AG08395 (cell line): ENCODE measurements at places on chromosomes 2 and 18.
A peak's percentile ranks its signal among the peaks of the same experiment; 100 is the strongest.

- no peak for DNase-seq
Measured at GRCh38 chr2:157813467-157813866, 62.7 kb downstream of the ACVR1 start.

- DNase-seq, result no peak
Measured at GRCh38 chr2:96702098-96702785, 37.6 kb downstream of the LMAN2L start.

DNA sequence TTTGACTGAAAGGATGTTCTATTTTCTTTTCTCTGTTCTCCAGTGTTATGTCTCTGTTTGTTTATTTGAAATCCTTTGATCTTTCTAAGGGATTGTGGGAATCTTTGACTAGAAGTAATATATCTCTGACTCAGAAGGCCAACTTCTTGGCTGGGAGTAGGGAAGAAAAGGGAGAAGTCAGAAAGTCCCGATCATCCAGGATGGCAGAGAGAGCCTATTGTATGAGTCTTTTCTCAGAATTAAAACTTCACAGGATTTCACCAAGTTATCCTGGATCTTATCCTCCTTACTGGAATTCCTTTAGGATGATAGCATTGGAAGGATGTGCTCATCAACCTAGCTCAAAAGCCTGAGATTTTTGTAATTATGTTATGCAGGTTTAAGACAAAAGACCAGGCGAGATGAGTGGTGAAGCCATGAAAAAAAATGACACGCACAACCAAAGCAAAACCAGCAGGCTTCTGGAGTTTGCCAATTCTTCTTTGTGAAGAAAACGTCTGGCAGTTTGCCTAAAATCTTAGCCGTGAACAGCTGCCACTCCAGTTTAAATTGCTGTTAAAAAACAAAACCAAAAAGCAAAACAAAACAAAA is 383.6 kb upstream of the SMIM21 start:
- DNase-seq, result peak; percentile 49

DNA sequence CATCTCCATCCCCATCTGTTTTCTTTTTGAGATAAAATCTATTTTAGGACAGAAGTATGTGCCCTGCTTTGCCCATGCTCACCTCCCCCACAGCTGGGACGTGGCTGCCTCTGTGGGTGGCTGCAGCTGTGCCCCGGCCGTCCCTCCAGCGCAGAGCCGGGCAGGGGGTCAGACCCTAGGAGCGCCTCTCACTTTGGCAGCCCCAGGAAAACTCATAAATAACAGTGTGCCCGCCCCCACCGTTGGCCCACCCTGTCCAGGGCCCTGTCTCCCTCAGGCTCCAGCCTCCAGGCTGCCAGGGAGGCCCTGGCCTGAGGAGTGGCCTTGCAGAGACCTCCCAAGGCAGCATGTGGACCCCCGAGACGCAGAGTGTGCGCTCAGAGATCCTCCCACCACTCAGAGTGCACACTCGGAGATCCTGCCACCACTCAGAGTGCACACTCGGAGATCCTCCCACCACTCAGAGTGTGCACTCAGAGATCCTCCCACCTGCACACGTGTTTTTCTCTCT is 178.1 kb downstream of the TWIST2 start:
- DNase-seq, result no peak

DNA sequence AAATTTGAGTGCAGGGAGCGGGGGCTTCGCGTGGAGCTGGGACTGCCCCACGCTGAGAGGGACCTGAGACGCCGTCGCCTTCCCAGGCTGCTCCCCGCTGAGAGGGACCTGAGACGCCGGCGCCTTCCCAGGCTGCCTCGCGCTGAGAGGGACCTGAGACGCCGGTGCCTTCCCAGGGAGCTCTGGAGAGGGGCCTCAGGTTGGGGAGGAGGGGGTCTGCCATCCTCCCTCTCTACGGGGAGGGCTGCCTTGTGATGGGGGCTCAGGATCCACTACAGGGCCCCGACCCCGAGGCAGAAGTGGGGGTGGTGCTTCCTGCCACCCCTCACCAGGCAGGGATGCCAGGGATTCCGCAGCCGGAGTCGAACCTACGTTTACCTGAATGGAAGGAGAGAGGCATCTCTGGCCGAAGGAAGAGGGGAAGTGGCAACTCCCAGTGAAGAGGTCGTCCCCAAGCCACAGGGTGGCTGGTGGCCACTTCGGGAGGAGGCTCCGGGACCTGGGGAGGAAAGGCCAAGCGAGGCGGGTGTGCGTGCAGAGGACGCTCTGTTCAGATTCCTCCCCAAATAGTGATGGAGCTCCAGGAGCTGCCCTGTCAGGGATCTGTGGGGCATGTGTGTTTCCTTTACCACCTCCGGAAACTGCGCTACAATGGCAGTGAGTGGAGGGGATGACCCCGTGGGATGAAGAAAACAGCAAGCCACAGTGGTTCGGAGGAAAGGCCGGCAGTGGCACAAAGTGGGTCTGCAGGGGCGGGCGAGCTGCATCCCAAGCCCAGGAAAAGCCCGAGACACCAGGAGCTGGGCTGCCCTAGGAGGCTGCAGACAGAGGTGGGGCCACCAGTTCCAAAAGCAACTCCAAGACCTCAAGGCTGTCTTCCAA is 108.2 kb upstream of the CTDP1 start:
- no peak for DNase-seq

GRCh38 chr2:234335661-234336228 is 161.1 kb downstream of the ARL4C start:
- DNase-seq, result peak; percentile 89

DNA sequence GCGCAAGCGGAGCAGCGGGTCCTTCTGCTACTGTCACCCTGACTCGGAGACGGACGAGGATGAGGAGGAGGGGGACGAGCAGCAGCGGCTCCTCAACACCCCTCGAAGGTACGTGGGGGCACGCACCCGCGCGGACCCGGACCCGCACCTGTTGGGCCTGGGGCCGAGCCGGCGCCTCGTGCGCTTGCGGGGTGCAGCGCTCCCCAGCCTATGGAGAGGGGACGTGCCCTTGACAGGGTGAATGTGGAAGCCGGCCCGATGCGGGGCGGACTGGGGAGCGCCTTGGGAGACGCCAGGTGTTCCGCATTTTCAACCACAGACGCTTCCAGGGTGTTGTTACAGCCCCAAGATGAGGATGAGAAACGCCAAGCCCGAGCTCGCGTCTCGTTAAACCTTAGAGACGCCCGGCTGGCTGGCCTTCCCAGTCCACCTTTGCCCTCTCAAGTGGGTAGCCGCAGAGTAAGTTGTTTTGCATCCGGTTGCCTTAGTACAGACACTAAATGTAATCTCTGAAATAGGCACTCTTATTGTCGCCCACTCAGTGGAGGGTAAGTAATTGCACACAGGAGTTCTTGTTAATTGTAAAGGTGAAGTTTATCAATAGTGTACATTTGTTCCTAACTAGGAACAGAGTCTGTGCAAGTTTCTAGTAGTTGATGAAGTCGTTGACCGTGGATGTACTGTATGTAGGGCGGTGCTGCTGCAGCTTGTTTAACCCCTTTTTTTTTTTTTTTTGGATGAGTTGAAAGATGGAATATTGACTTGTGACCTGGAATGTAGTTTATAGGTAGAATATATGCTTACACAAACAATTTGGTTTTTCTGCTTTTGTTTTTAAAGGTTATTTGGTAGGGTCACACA is 815 bp downstream of the GMCL1 start:
- peak; percentile 20 for DNase-seq

DNA sequence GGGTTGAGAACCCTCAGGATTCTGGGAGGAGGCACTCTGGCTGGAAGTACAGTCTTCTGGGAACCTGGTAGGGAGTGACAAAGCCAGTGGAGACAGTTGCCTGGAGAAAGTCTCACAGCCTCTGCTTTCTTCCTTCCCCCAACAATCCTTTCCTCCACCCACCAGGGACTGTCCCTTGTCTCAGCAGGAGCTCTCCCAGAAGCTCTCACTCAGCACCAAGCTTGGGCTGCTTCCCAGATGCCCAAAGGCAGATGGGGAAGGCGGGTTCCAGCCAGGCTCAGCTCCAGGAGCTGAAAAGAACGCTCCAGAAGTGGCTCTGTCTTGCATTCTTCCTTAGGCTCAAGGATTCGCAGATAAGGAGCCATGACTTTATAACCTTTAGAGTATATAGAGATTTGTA is 7.6 kb upstream of the NAGK start:
- DNase-seq, result peak; percentile 49

DNA sequence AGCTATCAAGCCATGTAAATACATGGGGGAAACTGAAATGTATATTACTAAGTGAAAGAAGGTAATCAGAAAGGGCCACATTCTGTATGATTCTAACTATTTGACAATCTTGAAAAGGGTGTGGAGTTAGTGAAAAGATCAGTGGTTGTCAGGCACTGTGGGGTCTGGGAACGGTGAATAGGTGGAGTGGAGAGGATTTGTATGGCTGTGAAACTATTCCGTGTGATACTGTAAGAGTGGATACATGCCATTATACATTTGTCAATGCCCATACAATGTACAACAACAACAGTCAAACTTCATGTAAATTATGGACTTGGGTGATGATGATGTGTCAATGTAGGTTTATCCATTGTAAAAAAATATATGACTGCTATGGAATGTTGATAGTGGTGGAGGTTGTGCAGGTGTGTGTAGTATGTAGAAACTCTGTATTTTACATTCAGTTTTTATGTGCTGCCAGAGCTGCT is 1116.2 kb downstream of the SUCLG1 start:
- DNase-seq, result no peak

- no peak for DNase-seq
Measured at GRCh38 chr2:20646446-20646845, 4.5 kb downstream of the HS1BP3 start.

DNA sequence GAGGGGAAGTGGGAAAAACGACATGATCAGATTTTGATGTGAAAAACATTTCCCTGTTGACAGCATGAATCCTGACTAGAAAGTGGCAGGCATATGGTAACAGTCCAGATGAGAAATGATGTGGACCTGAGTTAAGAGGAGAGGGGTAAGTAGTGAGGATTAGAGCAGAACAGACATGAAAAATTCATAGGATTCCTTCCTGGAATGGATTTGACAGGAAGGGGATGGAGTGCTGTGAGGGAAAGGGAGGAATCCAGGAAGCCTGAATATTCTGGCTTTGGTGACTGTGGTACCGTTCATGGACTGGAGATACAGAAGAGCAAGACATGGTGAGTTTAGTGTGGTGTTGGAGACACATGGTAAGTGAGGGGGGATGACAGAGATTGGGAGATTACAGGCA is 115.4 kb downstream of the TMEM131 start:
- no peak for DNase-seq

DNA sequence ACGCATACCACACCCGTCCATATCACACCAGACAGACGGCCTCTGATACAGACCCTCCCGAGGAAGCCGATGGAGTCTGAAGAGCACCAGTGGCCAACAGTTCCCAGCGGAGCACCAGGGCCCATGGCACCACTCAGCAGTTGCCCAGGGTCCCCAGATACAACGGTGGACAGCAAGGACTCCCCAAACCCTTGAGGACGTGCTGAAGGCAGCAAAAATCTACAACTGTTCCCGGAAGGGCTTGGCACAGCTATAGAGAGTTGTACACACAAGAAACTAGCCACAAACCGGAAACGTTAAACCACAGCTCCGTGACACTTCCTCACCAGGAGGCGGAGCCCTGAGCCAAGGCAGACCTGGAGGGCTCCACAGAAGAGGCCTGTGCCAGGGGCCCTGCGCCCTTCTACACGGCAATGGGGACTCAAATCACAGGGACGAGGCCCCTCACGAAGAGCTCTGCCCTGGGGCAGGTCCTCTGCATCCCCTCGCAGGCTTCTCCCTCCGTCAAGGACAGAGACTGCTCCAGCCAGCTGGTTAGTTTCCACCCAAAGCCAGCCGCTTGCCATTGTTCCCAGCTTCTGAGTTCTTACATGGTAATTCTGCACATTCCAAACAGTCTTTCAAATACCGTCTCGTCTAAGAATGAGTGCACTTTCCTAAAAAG is 133.4 kb downstream of the HDAC4 start:
- peak; percentile 79 for DNase-seq

DNA sequence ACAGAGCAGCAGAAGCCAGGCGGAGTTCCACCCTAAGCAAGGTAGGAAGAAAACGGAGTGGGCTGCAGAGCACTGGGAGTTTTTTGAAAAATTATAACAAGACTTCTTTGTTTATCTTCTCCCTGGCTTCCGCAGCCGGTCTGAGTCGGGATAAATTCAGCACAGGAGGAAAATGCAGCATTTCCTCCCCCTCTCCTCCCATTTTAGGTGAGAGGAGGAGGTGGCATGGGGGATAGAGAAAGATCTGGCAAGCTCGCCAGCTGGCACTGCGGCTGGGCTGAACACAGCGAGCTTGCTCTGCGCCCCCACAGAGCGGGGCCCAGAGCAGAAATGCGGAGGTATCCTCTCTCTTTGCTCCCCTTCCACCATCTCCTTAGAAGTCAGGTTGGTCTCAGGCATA is 17.7 kb upstream of the CHRNA1 start:
- DNase-seq, result no peak

DNA sequence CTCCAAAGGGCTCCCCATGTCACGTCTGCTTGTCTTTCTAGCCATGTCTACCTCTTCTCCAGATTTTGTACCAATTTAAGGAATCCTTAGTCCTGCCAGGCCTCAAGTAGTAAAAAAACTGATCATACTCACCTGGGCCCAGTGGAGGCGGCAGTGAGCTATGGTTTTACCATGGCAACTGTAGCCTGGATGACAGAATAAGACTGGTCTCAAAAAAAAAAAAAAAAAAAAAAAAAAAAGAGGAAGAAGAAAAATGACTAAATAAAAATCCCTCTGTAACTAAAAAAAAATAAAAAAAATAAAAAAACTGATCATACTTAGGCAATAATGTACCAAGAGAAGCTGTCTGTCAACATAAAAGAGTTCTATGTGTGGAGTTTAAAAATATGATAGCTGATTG is 221.6 kb downstream of the NR4A2 start:
- DNase-seq, result no peak

DNA sequence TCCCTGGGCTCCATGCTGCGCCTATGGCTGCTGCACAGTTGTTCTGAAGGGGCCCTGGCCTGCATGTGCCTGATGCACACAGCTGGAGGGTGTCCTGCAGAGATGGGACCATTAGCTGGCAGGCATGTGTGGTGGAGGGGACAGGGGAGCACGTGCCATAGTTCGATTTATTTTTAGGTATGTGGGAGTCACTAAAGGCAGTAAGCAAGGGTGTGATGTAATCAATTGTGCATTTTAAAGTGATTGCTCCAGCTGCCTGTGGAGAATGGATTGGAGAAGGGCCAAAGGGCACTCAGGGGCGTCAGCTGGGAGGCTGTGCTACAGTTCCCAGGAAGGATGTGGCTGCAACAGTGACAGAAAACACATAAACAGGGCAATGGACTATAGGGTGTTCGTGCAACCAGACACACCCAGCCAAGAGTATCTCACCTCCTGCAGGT is 205.1 kb downstream of the ARL4C start:
- DNase-seq, result peak; percentile 64

DNA sequence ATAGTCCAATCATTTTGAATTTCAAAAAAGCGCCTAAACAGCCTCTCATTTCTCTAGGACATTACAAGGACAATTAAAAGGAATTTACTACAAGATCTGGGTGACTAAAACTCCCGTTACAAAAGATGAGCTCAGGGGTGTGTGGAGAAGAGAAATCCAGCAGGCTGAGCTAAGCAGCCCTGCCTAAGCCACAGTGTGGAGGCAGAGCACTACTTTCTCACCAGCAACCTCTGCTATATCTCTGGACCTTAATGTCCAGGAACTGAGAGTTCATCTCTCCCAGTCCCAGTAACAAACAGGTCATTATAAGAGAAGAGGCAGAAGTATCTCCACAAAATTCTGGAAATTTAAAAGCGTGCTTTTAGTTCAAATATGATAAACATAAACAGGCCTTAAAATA is 18.9 kb upstream of the ANKRD62 start:
- DNase-seq, result no peak

GRCh38 chr2:73004889-73005596 is 66.5 kb downstream of the SFXN5 start:
- DNase-seq, result no peak
